Tibial nerve (tissue), 4 donors: ENCODE measurements at places on chromosomes 16 and 17. TPM values are rescaled to one million over a fixed set of nuclear protein-coding genes. Genes with fewer than 3 reads are reported as not detected.

The NLRC5 gene
- 32.4 TPM for total RNA-seq

The KRT34 gene
- total RNA-seq = not detected

- DNase-seq = peak; percentile 81
Measured at GRCh38 chr17:46002311-46002972, 3.4 kb downstream of the STH start.

- DNase-seq = no peak
Measured at GRCh38 chr17:12867726-12868125, 78.4 kb downstream of the ARHGAP44 start.

GRCh38 chr16:70348991-70349390 is 2.3 kb downstream of the DDX19A start:
- DNase-seq = no peak

- DNase-seq = no peak
Measured at GRCh38 chr16:64738321-64738960, 383.4 kb downstream of the CDH11 start.
